Activated CD8-positive, alpha-beta memory T cell treated with anti-CD3 and anti-CD28 coated beads, Interleukin-2, amount 50 U/mL, for 4 hours (primary cell): ENCODE measurements at places on chromosomes 11 and 22.

- no peak for DNase-seq
Measured at GRCh38 chr11:2998073-2998850, 6.1 kb upstream of the NAP1L4 start.

DNA sequence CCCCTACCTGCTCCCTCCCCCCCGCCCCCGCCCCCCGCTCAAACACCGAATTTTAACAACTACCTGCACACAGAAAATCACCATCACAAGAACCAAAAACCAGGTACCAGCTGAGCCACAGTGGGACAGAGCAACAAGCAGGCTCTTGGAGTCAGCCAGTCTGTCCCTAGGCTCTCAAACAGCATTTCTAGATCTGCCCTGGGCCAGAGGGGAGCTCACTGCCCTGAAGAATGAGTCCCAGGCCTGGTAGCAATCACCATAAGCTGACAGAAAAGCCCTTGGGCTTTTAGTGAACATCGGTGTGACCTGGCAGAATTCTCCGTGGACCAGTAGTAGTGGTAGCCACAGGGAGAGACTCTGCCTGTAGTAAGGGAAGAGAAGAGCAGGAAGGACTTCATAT is 58.3 kb downstream of the C11orf87 start:
- DNase-seq = no peak

DNA sequence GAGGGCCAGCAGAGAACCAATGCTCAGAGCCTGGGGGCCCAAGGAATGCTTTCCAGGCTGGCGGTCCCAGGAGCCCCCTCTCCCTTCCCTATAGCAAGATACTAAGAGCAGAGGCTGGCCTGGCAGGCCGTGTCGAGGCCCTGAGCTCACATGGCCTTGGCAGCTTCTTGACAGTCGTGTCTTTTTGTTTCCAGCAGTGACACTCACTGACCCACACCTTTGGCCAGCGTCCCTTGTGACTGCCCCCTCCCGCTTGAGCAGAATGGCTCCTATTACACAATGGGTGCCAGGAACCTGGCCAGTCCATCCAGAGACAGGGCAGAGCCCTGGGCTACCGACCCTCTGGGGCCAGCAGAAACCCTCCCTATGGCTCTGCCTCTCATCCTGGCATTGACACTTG is 6.4 kb upstream of the CCND1 start:
- no peak for DNase-seq

DNA sequence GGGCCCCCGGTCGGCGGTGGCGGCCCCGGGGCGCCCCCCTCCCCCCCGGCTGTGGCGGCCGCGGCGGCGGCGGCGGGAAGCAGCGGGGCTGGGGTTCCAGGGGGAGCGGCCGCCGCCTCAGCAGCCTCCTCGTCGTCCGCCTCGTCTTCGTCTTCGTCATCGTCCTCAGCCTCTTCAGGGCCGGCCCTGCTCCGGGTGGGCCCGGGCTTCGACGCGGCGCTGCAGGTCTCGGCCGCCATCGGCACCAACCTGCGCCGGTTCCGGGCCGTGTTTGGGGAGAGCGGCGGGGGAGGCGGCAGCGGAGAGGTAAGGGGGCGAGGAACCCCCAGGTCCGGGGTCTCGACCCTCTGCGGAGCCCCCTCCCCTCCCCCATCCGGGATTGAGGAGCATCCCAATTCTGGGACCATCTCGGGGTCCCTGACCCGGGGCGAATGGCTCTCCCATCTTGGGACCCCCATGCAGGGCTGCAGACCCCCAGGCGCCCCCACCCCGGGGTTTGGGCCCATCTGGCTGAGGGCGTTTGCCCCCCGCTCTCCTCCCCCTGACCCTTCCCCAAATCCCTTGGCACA is 431 bp downstream of the KMT2A start:
- peak; percentile 56 for DNase-seq

- DNase-seq = no peak
Measured at GRCh38 chr11:12118949-12119348, 8.6 kb downstream of the MICAL2 start.

DNA sequence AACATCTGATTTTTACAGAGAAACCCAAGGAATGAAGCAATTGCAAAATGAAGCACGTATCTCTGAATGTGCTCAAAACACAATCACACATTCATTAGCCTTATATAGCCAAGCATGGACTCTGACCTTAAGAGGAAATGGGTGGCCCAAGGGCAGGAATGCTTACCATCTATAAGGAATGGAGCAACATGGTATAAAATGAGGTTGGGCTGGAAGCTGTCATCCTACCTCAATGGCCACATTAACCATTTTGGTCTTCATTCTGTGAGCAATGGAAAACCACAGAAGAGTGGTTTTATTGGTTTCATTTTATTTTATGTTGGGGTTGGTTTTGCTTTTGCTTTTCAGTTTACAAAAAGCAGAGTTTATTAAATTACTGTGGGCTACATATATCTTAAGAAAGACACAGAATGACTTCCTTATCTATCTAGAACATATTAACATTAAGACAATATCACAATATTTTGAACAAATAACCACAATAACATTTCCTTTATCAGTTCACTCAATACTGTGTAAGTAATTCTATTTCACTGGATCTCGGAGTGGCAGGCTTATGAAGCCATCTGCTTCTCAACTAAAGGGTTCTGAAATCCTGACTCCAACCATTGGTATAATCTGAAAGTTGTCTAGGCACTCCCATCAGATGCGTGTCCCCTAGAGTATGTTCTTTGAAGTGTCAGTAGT is 10.8 kb upstream of the MS4A13 start:
- no peak for DNase-seq

DNA sequence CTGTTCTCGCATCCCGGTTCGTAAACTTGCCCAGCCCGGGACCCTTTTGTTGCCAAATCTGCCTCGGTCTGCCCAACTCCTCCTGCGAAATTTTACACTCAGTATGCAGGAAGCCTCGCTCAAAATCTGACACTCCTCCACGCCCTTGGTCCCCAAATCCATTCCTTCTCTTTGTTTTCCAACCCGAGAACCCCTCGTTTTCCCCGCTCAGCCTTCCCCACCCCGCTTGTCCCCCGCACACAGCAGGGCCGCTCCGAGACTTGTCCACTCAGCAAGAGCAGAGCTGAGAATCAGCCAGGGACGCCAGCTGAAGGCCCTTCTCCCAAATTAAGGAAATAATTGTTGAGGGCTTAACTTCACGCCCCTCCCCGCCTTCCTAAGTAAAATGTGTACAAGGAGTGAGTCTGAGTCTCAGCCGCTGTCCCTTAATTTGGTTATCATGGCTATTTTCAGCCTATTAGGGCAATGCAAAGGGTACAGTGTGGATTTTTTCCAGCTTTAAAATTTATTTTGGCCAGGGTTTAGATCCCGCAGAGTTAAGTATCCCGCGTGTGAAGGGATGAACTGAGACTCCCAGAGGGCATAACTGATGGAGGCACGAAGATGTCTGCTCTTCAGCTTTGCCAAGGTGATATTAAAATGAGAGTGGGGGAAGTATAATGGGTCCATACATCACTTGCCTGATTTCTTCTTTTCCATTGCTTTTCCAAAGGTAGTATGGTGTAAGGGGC is 581 bp upstream of the FBXO3 start:
- DNase-seq = no peak

DNA sequence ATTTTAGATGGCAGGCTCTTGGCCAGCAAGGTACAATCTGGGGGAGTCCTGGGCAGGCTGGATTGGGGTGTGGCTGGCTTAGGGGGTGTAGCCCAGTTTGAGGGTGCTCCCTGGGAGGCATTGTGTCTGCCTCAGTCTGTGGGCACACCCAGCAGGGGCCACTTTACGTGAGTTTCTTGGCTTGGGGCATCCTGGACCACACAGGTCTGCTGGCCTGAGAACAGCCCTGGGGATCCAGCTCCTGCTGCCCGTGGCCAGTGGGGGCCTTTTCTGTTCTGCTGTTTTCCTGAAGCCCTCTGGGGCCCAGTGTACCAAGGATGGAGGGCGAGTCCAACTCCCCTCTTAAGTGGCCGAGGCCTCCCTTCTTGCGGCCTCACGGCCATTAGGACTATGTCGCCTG is 71.9 kb downstream of the MPPED1 start:
- DNase-seq = no peak

GRCh38 chr22:45426387-45426786 is 12.9 kb downstream of the RIBC2 start:
- DNase-seq = no peak
